Stomach (tissue), 19 donors: ENCODE measurements at places on chromosomes 3 and 15. TPM values are rescaled to one million over a fixed set of nuclear protein-coding genes. Genes with fewer than 3 reads are reported as not detected.

DNA sequence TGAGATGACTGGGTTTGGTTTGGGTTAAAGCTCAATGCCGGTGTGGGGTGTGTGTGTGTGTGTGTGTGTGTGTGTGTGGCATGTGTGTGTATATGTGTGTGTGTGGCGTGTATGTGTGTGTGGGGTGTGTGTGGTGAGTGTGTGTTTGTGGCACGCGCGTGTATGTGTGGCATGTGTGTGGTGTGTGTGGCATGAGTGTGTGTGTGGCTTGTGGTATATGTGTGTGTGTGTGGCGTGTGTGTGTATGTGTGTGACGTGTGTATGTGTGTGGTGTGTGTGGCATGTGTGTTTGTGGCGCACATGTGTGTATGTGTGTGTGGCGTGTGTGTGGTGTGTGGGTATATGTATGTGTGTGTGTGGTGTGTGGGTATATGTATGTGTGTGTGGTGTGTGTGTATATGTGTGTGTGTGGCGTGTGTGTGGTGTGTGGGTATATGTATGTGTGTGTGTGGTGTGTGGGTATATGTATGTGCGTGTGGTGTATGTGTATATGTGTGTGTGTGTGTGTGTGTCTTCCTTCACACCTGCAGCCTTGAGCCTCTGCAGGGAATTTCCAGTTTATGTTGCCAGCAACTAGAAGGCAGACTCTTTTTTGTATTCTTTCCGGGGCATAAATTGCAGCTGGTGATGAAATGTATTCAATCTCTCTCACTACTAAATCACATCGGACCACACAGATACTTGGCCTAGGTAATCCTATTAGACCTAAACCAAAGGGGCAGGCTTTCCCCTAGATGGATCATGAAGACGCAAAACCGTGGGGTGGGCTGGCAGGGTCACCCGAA is 34.8 kb downstream of the CHRD start:
- H3K4me1 ChIP-seq, result no peaks in the 10 kb centered on the region
- no peaks in the 10 kb centered on the region for H3K27me3 ChIP-seq
- H3K36me3 ChIP-seq, result no peaks in the 10 kb centered on the region

DNA sequence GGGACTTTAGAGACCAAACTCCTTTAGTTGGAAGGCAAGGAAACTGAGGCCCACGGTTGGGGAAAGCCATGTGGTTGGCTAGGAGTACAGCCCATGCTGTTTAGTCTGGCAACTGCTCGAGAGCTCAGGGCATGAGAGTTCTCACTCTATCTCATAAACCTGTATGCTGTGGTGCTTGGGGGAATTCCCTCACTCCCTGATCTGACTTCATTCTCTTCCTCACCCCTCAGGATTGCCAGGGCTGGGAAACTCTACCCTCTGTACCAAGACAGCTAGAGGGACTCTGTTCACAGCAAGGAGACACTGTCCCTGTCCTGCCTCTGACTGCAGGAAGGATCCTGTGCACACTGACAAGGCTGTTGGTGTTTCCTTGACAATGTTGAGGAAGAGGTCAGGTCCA is 230.2 kb downstream of the ZNF621 start:
- no peaks in the 10 kb centered on the region for H3K27me3 ChIP-seq
- H3K36me3 ChIP-seq, result no peaks in the 10 kb centered on the region
- no peak overlapping the region for H3K27ac ChIP-seq
- H3K4me1 ChIP-seq, result no peaks in the 10 kb centered on the region
- H3K4me3 ChIP-seq, result no peak overlapping the region

GRCh38 chr3:149152420-149152819 is 23.0 kb downstream of the HPS3 start:
- no peak overlapping the region for H3K4me3 ChIP-seq
- H3K27ac ChIP-seq, result no peak overlapping the region
- H3K4me1 ChIP-seq, result peaks cover 7% of the 10 kb centered on the region
- H3K27me3 ChIP-seq, result no peaks in the 10 kb centered on the region
- no peak for DNase-seq

- no peak overlapping the region for H3K27ac ChIP-seq
- H3K4me1 ChIP-seq, result no peaks in the 10 kb centered on the region
- no peaks in the 10 kb centered on the region for H3K27me3 ChIP-seq
- no peaks in the 10 kb centered on the region for H3K36me3 ChIP-seq
- no peak for DNase-seq
These were observed 232.8 kb downstream of the TAFA4 start for GRCh38 chr3:68699541-68699940.

DNA sequence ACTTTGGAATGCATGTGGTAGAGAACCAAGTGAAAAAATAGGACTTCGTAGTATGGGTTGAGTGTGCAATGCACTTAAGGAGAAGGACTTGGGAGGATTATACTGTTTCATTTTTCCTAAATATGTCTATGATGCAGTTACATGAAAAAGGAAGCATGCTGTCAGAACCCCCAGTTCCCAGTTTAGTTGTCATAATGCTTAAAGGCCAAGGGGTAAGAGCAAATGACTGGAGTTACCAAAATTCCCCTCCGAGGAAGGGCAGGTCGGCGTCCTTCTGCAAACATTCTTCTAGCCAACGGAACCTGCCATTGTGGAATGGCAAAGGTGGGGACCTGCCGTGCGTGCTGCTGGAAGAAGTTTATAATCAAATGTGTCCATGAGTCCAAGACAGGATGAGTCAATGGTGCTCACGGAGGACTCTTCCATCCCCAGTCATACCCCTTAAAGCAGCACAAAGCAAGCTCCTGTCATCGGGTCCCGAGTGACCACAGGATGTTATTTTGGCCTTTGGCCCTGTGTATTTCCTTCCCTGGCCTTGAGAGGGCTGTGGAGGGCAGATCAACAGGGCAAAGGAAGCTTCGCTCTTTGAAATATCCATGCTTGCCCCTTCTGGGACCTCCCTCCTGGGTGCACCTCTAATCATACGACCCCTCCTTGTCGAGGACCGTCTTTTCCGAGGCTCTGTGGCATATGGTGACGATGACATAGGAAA is 93.2 kb downstream of the SLCO3A1 start:
- H3K4me3 ChIP-seq, result no peak overlapping the region
- H3K36me3 ChIP-seq, result no peaks in the 10 kb centered on the region
- H3K27ac ChIP-seq, result peak overlapping the region; percentile 50
- no peaks in the 10 kb centered on the region for H3K27me3 ChIP-seq
- no peak for DNase-seq

- peak overlapping the region; percentile 58 for H3K27ac ChIP-seq
- no peak overlapping the region for H3K4me3 ChIP-seq
- H3K4me1 ChIP-seq, result peaks cover 25% of the 10 kb centered on the region
- H3K36me3 ChIP-seq, result peaks cover 25% of the 10 kb centered on the region
These were observed 25.1 kb downstream of the SNX33 start for GRCh38 chr15:75672646-75673425.

DNA sequence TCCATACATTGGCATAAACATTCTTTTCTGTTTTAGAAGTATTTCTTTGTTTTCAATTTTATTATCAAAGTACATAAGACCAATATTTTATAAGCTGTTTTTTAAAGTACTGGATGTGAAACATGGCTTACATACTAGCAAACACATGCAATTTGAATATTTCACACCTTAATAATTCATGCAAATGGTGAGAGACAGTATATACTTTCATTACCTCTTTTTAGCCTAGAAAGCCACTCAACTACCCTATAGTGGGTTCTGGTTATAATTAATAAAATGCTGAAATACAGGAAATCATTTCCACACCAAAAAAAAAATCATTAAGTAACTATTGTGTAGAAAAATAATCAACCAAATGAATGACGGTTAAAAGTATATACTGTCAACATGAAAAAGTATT is 38.5 kb upstream of the MELTF start:
- H3K27me3 ChIP-seq, result no peaks in the 10 kb centered on the region
- H3K4me1 ChIP-seq, result no peaks in the 10 kb centered on the region
- H3K27ac ChIP-seq, result no peak overlapping the region
- peaks cover 37% of the 10 kb centered on the region for H3K36me3 ChIP-seq
- H3K4me3 ChIP-seq, result no peak overlapping the region
- no peak for DNase-seq

DNA sequence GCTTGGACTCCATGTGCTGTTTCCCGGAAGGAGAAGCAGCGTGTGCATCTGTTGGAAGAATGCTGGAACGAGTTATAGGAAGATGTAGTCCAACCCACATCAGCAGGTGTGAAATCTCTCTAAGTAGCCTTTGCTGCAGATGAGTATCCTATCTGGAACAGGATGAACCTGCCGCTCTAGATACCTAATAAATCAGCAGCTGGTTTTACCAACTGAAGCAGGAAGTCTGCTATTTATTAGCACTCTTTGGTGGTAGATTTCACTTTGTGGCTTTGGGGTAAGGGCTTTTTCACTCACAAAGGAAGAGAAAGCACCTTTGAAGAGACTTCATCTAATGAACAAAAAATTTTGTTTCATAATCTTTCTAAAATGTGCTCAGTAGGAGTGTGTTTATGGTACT is 66.4 kb downstream of the DCUN1D1 start:
- peaks cover 4% of the 10 kb centered on the region for H3K4me1 ChIP-seq
- H3K27ac ChIP-seq, result no peak overlapping the region
- peaks cover 7% of the 10 kb centered on the region for H3K36me3 ChIP-seq
- DNase-seq, result peak; percentile 13

- H3K27me3 ChIP-seq, result no peaks in the 10 kb centered on the region
- H3K4me3 ChIP-seq, result no peak overlapping the region
- H3K36me3 ChIP-seq, result no peaks in the 10 kb centered on the region
- peaks cover 5% of the 10 kb centered on the region for H3K4me1 ChIP-seq
- no peak for DNase-seq
- no peak overlapping the region for H3K27ac ChIP-seq
These were observed 163.2 kb upstream of the P2RY1 start for GRCh38 chr3:152671446-152672319.

GRCh38 chr3:43872301-43872700 is 181.6 kb downstream of the ABHD5 start:
- H3K27ac ChIP-seq, result no peak overlapping the region
- H3K4me3 ChIP-seq, result no peak overlapping the region
- peak; percentile 62 for DNase-seq
- H3K27me3 ChIP-seq, result peaks cover 5% of the 10 kb centered on the region
- peaks cover 7% of the 10 kb centered on the region for H3K4me1 ChIP-seq

- no peak overlapping the region for H3K27ac ChIP-seq
- H3K27me3 ChIP-seq, result peaks cover 3% of the 10 kb centered on the region
- DNase-seq, result no peak
- H3K4me3 ChIP-seq, result no peak overlapping the region
- no peaks in the 10 kb centered on the region for H3K36me3 ChIP-seq
These were observed 41.8 kb downstream of the CA12 start for GRCh38 chr15:63339836-63340235.

Gene BOC
- 17.5 TPM for polyA plus RNA-seq

Gene IFT80
- 16.8 TPM for polyA plus RNA-seq

Gene GOLGA6L6
- polyA plus RNA-seq, result not detected
